ENCODE measurements at places on chromosomes 11 and 22.

GRCh38 chr11:79243422-79244210, 197.2 kb downstream of the TENM4 start:
- DNase-seq = no peak

DNA sequence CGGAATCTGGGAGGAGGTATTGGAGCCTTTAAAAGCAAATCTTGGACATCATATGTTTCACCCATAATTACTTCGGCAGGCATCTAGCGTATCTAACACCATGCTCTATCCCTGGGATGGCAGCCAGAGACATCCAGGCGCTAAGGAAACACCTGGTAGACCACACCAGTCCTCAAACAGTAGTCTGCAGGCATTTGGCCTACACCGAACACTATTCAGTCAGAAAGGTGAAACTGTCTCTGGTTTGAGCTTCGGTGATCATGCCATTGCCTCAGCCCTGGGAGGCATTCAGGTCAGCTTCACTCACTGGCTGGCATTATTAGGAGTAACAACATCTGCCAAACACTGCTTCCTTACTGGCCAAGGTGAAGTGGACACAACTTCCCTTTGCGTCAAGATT, 11.7 kb downstream of the SIRT3 start:
- no peak for DNase-seq

DNA sequence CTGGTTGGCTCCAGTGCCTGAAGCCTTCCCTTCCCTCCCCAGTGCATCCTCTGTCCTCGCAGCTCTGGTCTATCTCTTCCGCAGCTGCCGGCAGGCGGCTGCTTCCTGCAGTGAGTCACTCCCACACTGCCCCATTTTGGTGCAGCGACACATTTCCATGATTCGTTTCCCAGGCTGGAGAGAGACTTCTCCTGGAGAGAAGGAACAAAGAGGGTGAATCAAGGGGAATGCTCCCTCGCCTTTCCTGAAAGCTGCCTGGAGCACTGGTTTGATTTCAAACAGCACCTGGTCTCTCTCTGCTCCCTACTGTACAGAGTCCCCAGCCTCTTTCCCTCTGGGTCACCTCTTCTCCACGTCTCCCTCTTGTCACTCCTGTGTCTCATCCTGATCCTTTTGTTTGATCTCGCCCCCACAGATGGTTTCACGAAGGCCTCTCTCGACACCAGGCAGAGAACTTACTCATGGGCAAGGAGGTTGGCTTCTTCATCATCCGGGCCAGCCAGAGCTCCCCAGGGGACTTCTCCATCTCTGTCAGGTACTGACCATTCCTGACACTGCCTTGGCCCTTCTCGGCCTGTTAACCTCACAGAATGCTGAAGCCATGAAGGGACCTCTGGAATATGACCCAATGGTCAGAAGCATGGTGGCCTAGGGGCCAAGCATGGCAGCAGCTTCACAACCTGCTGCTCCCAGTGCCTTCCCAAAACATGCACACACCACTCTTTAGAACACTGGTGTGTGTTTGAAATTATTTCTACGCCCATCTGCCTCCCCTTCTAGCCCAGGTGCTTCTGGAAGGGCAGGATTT, at the start of gene TMA7B:
Gene TMA7B (plus strand): TSS at position 758 of the 808 bp plus-strand sequence. CDS start 3,978 bp downstream, outside the sequence.
- DNase-seq = peak; percentile 59

GRCh38 chr11:12411806-12412727, 34.7 kb downstream of the PARVA start:
- peak; percentile 90 for DNase-seq

DNA sequence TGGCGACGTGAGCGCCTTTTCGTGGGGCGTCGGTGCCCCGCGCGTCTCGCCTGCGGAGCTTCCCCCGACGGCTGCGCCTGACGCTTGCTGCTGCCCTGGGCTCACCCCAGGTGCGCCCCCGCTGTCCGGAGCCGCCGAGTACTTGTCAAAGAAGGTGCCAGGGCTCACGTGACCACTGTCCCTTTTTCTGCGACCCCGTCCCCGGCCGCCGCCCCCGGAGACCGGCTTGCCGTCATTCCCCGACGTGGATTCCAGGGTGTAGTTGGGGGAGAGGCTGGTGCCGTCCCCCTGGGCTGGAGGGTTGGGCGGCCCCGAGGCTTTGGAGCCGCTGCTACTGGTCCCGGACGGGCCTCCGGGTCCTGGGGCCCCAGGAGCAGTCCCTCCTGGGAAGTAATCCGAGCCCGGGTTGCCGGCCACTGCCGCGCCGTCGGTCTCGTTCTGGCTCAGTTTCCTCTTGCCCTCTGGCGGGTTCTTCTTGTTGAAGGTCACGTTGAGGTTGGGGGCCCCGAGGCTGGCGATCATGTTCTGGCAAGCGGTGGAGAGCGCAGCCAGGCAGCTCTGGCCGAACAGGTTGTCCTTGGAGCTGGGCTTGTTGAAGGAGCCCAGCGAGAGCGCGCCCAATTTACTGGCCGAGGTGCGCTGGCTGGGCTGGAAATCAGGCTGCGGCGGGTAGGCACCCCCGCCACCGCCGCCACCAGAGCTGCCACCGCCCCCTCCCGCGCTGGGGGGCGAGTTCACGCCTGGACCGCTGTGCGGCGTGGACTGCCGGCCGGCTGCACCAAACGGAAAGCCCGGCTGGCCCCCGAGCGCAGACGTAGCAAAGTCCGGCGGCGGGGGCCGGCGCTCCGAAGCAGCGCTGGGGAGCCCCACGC, 3.8 kb downstream of the MN1 start:
- no peak for DNase-seq

GRCh38 chr11:10744206-10744605, 6.8 kb upstream of the CTR9 start:
- no peak for DNase-seq

DNA sequence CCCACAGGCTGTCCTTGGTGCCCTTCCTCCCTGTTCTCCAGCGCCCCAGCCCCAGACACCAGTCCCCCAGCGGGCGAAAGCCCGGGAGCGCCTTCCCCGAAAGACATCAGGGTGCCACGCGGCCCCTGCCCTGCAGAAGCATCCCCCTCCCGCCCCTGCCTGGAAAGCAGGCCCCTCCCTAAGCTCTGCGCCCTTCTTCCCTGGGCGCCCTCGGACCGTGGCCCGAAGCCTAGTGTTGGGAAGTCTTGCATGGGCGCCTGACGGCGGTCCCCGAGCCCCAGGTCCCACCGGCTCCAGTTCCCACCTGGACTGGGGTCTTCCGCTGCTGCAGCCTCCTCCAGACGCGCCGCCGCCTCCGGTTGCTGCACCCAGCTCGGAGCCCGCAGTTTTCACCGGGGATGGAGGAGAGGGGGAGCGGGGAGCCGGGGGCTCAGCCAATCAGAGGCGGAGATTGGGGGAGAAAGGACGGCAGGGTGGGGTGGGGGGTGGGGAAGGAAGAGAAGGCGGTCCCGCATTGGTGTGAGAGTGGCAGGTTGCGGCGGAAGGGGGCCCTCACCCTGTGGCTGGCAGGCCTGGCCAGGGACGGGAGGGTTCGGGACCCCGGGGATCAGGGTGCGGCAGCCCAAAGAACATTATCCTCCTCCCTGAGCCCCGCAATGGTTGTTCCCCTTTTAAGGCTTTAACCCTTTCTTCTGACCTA, at the start of gene THY1:
Gene THY1 (minus strand): TSS at position 364 of the 700 bp plus-strand sequence. CDS start 2,267 bp downstream, outside the sequence.
- peak; percentile 88 for DNase-seq

GRCh38 chr11:132590554-132590953, 941.7 kb downstream of the OPCML start:
- DNase-seq = no peak

DNA sequence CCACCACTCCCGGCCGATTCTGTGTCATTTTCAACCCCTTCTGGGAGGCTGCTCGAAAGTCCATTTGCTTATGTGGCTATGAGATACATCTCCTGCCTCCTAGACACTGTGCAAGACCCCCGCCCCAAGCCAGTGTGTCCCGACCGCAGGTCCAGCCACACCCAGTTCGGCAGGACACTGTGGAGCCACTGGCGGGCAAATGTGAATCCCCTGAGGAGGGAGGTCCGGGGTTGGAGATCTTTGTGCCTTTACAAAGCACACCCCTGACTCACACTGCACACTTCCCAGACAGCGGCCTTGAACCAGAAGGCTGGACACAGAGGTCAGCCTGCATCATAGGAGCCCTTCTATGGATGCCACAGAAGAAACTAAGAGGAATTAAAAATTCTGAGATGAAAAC, 17.4 kb downstream of the FXYD6 start:
- no peak for DNase-seq

DNA sequence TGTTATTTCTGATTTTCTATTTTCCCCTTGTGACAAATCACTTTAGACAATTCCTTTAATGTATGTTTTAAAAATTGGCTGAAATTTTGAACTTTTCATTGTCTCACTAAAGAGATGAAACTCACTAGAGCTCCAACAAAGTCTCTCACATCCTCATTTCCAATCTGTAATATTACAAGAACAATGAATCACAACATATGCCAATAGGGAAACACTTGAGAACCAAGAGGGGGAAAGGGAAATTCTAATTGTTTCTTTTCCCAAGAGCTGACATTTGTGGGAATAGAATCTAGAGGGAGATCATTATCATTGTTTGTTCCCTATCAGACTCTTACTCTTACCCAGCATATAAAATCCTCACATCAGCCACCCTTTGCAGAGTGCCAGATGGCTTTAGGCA, 28.2 kb downstream of the OR10D3 start:
- DNase-seq = no peak

GRCh38 chr11:848380-848931, 5.8 kb downstream of the TSPAN4 start:
- peak; percentile 70 for DNase-seq

- DNase-seq = no peak
These were observed 5.8 kb downstream of the CCDC34 start for GRCh38 chr11:27357250-27357649.

GRCh38 chr22:43850529-43850928, 11.8 kb downstream of the SULT4A1 start:
- DNase-seq = no peak

DNA sequence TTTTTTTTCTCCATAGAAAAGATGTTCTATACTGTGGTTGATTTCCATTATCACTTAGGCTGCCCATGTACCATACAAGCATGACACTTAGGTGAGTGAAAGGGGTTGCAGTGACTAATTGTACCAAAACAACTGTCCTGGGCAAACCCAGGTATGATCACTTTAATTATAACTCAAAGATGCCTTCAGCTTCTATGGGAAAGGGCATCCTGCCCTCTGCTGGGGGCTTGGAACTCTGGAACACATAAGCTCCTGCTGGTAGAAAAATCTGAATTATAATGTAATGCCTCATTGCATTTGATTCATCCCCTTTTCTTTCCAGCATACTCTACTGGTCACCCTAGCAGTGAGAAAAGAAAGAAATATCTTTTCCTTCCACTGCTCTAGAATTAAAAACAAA, 206.3 kb downstream of the DDX10 start:
- peak; percentile 74 for DNase-seq

GRCh38 chr11:24206511-24206910, 290.3 kb upstream of the LUZP2 start:
- DNase-seq = no peak

GRCh38 chr11:102911758-102912481, 37.1 kb upstream of the MMP12 start:
- peak; percentile 39 for DNase-seq

DNA sequence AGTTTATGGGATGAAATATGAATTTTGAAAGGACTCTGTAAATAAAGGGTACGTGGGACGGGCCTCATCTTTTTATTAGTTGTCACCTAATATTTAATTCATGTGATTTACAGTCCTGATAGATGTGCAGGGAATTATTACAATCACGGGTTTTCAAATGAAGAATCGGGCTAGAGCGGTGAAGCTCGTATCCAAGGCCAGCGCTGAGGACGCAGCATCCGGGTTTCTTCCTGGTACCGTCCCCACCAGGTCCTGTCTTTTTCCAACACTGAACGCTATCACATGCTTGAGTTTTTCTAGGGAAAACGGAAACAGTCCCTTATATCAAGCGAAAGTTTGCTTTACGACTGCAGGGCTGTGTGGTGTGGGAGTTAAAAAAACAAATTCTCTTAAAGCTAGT, 787 bp downstream of the SMDT1 start:
- peak; percentile 53 for DNase-seq

DNA sequence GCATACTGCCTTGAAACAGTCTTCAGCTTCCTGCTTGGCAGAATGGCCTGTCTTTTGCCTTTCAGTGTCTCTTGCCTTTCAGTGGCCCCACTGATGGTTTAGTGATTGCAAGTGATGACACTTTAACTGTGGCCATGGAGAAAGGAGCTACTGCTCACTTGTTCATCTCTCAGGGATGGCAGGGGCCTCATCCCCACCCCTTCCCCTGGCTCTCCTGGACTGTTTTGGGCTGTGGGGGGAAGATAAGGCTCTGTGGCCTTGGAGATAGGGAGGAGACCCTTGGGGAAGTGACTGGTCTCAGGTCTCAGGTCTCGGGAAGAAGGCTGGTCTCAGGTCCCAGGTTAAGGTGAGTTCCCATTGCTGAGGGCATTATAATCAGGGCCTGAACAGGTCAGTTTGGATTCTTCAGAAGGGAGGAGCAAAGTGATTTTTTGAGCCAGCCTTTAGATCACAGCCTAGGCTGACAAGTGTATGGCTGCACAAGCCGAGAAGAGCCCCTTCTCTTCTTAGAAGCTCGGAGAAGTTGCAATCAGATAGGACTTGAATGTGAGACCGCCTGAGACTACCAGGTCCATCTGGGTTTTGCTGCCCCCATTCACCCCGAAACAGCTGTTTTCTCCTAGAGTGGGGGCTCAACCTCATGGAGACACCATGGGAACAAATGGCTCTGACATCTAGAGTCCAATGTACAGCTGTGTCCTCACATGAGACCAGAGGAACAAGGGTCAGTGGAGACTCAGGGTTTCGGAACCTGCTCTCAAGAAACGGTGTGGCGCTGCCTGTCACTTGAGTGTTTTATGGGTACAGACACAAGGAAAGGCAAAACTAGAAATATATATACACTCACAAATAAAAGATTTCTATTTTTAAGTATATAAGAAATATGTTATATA, 15.9 kb upstream of the P2RY2 start:
- no peak for DNase-seq

- DNase-seq = peak; percentile 92
These were observed 33.8 kb upstream of the PPARA start for GRCh38 chr22:46116491-46116958.

DNA sequence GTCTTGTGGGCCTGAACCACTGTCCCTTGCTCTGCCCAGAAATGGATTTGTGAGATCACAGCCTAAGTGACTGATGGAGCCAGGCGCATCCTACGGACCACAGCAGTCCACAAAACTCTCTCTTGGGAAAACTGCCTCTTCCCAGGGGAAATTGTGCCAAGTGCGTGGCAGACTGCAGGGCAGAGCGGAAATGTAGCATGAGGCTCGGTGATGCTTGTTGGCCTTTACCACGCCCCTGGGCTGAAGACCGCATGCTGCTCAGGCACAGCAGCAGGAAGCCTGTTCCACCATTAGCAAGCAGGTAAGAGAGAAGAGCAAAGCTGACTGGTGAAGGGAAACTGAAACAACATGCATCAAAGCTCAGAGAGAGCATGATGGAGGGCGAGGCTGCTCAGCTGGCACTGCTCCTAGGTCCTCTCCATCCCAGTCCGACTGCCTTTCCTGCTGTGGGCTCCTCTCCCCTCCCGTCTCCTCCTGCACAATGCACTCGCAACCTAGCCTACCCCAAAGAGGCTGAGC, 26.5 kb upstream of the SCARF2 start:
- no peak for DNase-seq

DNA sequence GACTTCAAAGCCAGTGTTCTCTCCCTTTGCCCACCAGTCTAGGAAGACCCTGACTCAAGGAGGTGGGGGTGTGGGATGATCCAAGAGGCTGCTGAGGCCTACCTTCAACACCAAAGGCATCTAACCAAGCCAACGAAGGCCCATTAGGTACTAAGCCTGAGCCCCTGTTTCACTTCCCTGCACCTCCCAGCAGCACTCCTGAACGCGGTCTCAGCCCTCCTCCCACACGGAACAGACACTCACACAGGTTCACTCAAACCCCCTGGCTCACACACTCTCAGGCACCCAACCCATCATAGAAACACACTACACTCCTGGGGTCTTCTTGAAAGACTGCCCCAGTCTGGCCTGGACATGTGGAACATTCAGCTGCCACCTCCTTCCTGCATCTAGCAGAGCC, 40.7 kb downstream of the SLC22A12 start:
- no peak for DNase-seq
